ENCODE measurements at places on chromosomes 12 and 14.

DNA sequence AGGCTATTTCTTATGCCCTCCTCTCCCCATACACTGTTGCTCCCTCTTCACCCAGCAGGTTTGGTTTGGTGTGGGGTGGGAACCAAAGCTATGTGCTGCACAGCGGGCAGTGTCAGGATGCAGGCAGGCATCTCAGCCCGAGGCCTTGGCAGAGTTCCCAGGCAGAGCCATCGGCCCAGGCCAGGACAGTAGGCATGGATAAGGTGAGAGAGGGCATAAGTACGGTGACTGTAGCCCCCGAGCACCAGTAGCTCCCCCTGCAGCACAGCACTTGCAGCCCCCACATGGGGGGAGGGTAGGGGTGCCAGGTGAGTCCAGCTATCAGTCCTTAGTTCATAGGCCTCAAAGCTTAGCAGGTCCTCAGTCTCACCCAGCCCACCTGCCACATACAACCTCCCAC is 7.2 kb downstream of the KLHL33 start:
- DNase-seq: no peak

GRCh38 chr12:112843287-112843686 is 51.7 kb downstream of the RPH3A start:
- no peak for DNase-seq

DNA sequence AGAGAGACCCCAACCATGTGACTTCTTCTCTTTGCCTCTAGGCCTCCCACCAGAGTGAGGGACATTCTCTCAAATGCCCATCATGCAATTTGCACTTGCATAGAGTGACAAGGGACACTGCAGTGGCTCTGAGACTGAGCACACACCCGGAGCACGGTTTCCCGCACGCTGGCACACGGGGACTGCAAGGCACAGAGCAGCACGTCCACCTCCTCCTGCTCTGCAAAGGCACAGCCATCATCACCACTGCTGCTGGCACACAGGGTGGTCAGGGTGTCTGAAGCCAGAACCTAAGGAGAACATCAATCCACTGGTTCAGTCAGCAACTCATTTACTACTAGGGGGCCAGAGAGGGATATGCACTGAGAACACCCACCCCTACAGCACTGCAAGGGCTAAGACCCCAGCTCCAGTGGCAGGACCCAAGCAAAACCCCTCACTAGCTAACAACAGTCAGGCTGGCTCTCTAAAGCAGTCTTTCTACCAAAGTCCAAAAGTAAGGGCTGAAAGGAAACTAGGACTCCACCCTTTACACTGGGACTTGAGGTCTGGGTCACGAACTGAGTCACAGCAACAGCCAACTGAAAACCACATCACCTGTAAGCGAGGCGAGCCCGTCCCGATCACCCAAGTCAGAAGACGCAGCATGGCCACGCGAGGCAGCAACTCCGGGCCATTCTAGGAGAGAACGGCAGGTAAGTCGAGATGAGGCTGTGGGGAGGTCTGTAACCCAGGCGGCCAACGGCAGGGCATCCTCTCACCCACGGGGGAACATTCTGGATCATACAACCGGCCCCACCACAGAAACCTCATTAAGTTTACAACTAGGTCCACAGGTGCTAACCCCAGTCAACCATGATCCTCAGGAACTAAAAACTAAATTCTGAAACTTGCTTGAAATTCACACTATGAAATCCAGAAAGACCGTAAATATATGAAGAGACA is 37.9 kb downstream of the GCN1 start:
- no peak for DNase-seq

DNA sequence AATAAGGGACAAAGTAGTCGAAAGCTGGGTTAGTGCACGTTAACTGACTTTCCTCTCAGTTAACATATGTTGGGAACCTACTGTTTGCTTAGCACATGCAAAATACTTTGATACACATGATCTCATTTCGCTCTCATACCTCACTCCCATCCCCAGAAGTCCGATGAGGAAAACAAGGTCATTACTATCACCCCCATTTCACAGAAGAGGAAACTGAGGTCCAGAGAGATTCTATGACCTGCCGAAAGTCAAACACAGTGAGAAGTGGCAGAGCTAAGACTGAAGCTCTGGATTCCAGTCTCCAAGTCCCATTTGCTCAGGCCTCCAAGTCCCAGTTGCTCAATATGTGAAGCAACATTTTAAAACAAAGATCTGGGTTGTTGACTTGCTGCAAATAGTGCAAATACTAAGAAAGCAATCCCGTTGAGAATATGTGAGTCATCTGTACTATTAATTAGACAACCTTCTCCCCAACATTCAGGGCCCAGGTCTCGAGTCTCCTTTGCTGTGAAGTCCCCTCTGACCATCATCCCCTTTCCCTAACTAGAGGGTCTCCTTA is 170.6 kb upstream of the PWP1 start:
- DNase-seq: no peak

GRCh38 chr14:83133981-83134645 is 1600.5 kb upstream of the SEL1L start:
- DNase-seq: no peak

Measured in stimulated activated CD8-positive, alpha-beta memory T cell treated with anti-CD3 and anti-CD28 coated beads, Interleukin-4, amount 100 ng/mL, for 1 hour (primary cell).